ENCODE measurements at places on chromosomes 13 and 19. TPM values are rescaled to one million over a fixed set of nuclear protein-coding genes. Genes with fewer than 3 reads are reported as not detected.

GRCh38 chr13:32893176-32893575 lies 123.0 kb upstream of the KL start:
- no peak for DNase-seq

- no peak for DNase-seq
These were observed 207.5 kb downstream of the KCNRG start for GRCh38 chr13:50222569-50223332.

DNA sequence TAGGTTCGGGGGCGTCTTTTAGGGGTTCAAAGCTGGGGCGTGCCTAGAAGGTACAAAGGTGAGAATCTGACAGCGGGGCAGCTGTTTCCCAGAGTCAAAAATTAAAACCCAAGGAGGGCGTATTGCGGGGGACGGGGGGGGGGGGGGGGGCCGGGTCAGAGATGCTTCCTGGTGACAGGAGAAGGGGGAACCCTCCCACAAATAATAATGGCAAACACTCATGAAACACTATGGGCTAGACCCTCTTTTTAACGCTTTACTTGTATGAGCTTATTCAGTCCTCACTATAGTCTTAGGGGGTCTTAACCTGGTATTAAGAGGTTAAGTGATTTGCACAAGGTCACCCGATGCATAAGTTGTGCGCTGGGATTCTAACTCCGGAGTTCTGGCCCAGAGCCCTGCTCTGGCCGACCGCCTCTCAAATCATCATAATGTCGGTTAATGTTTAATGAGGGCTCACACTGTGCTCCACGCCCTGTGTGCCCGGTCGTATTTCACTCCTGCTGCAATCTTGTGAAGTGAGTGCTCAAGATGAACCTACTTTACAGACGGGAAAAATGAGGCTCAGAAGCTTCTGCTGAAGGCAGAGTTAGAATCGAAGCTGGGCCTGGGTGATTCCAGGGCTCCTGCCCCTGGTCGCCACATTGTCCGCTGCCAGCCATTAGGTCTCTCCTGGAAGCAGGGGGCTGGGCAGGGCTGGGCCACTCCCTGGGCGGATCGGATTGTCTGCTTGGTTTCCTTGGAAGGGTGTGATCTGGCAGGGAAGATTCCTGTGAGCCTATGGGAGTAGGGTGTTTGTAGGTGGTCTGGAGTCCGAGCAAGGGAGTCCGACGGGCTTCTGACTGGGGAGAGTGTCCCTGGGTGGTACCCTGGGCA lies 964 bp downstream of the PAK4 start:
- no peak for DNase-seq

- no peak for DNase-seq
These were observed 36.1 kb downstream of the ACTN4 start for GRCh38 chr19:38683393-38684077.

DNA sequence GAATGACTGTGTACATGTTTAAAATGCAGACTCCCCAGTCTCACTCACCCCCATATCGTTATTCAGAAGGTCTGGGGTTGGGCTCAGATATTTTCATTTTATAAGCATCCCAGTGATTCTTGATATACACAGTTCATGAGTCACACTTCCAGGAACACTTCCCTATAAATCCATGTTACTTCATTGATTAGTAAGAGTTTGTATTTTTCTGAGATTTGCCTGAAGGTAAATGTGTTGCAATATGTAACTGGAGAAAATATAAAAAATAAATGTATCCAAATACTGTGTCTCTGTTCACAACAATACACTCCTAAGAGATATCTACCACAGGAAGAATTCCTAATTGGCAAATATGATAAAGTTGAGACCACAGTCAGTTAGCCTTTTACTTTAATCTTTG lies 6.6 kb upstream of the PDX1 start:
- DNase-seq, result no peak

ZNF443 gene
- polyA plus RNA-seq, result 12.4 TPM
